ENCODE measurements at places on chromosomes 1 and 21.

DNA sequence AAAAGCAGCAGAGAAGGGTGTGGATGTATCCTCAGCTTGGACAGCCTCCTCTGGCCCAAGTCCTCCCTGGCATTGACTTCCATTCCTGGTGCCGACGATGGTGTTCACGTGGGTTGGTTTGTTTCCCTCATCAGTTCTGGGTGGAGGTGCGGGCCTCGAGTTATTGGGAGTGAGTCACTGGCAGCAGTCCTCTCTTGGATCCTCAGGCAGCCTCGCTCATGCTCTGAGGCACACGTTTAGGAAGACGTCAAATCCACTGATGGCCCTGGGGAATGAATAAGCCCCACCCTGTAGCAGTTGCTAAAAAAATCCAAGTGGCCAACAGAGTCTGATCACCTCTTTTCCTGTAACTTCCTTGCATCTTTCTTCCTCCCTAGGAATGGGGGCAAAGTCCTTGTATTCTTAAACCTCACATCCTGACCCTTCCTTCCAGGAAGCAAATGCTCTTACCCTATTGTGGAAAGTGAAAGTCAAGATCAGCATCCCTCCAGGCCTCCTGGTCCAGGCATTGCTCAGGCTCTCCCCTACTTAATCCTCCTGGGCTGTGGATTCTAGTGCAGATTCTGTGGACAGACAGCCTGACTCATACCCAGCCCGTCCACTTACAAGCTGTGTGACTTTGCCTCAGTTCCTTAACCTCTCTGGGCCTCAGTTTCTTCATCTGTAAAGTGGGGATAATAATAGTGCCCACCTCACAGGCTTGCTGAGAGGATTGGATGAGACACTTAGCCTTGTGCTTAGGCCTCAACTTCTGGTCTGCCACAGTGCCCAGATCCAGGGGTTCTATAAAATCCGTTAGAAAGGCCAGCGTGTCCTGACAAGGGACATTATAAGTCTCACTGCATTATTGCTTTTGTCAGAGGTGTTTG, 111.1 kb downstream of the TLR5 start:
- DNase-seq: no peak

DNA sequence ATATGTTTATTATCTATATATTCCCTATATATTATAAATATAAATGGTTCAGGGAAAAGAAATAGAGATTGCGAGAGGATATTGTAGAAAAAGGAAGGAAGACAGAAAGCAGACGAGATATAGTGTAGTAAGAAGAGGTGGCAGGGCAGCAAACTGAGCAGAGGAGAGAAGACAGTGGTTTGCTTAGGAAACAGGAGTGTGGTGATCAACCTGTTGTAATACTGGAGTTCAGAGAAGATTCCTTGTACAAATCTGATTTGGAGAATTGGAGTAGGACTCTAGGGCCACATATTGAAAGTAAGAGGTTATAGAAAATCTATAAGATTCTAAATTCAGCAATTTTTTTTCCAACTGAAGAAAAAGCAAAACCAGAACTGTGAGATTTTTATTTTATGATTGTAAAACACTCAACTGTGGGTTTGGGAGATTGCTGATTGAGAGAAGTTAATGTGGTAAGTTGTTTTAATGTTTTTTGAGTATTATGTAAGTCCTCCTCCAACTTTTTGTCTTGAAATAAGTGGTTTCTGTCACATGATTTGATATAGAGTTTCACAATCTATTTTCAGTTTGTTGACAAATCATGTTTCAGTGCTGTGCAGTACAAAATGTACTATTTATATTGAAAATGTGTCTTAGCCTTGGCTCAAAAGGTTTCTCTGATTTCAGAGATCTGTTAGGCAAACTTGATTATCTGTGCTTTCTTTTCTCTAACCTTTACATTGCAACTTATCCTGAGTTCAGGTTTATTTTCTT, 9.6 kb upstream of the AMY2B start:
- no peak for DNase-seq

- DNase-seq: no peak
Observed at GRCh38 chr21:39518055-39518846, 66.5 kb downstream of the SH3BGR start.

DNA sequence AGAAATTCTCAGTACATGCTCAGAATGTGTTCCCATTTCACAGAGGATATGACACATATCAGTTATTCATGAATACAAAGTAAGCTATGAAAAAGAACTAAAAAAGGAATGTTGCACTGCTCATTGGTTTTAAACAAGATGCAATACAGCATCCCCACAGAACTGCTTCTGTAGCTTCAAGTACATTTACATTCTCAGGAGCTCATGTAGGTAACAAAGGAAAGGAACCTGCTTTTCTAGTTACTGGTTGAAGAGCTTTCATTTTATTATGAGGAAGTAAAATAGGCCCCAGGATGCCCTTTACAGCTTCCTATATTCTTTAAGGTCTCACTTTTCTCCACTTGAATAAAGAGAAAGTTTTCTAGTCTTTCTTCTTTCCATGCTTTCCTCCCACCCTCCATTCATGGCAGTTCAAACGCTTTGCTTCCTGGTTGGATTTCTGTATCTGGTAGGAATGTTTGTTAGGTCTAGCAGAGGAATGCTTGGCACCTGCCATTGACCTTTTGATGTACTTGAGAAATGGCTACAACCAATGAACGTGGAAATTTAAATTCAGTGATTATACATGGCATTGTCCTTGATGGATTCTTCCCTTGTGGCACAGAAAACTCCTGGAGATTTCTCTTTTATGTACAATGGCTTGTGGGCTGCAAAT, 27.1 kb upstream of the KCNK2 start:
- DNase-seq: no peak

GRCh38 chr1:9413071-9413876, 120.6 kb downstream of the SPSB1 start:
- peak; percentile 86 for DNase-seq

GRCh38 chr1:107865627-107866026, 99.4 kb downstream of the VAV3 start:
- no peak for DNase-seq
